ENCODE measurements at places on chromosomes 1 and 21. TPM values are rescaled to one million over a fixed set of nuclear protein-coding genes. Genes with fewer than 3 reads are reported as not detected.

POU3F1 gene
- total RNA-seq, result 12.1 TPM

DNA sequence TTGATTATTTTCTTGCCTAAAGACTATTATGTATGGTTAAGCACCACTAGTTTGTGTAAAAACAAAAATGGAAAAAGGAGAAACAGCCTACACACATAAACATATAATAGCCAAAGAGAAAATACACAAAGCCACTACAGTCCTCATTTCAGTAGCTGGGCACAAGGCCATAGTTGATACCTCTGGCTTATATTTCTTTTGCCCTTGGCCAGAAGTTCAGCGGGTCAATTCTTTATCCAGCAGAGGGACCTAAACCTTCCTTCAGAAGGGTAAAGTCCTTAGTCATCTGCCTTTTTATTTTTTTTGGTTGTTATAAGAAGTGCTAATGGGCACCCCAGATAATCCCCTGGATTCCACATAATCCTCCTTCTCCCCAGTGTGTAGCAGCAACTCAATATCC lies 134.1 kb downstream of the PIGK start:
- DNase-seq, result no peak
- peaks cover 31% of the 10 kb centered on the region for H3K36me3 ChIP-seq
- no peak overlapping the region for H3K27ac ChIP-seq

GRCh38 chr21:46431448-46431847 lies 27.2 kb upstream of the DIP2A start:
- no peak overlapping the region for H3K4me3 ChIP-seq
- no peaks in the 10 kb centered on the region for H3K4me1 ChIP-seq
- peaks cover 8% of the 10 kb centered on the region for H3K36me3 ChIP-seq
- H3K27ac ChIP-seq, result no peak overlapping the region
- DNase-seq, result no peak

DNA sequence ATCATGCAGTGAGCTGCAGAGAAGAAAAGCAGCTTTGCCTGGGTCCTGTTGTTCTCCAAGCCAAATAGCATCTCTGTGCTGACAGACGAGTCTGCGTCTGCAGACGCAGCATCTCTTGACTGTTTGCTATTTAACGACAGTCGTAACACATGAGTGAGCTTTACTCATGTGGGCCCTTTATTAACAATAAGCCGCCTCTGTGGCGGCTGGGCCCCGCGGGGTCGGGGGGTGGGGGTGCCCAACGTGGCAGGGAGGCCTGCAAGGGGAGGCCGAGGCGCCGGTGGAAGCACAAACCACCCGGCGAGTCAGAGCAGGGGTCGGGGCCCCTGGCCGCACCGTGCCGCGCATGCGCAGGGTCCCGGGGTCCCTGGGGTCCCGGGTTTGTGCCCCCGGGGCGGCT lies 435.1 kb downstream of the KIF26B start:
- no peak for DNase-seq
- peaks cover 33% of the 10 kb centered on the region for H3K4me1 ChIP-seq
- H3K27me3 ChIP-seq, result no peaks in the 10 kb centered on the region
- no peaks in the 10 kb centered on the region for H3K36me3 ChIP-seq
- no peak overlapping the region for H3K27ac ChIP-seq
- H3K4me3 ChIP-seq, result no peak overlapping the region

Measured in neural crest cell (in vitro differentiated cells).